NCI-H1417 treated with DMSO at 0.1 percent for 48 hours (cell line): ENCODE measurements at places on chromosomes 7 and 10.

DNA sequence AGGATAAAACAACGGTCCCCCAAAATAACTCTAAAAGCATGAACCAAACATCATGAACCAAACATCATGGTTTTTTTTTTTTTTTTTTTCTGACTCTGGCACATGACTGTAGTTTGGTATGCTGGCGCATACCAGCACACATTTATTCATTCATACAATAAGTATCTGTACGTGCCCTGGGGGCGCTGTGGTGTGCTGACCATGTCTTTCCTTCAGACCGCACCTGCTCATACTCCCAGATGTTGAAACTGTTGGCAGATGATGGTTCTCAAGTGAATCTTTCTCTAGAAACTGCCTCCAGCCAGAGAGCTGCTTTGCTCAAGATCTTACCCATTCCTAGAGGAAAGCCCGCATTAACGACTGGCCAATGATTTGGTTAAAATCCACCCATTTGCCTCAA lies 114.7 kb upstream of the ANKRD30A start:
- no peak for DNase-seq

- DNase-seq: no peak
Measured at GRCh38 chr10:70982443-70982842, 94.1 kb upstream of the PCBD1 start.

DNA sequence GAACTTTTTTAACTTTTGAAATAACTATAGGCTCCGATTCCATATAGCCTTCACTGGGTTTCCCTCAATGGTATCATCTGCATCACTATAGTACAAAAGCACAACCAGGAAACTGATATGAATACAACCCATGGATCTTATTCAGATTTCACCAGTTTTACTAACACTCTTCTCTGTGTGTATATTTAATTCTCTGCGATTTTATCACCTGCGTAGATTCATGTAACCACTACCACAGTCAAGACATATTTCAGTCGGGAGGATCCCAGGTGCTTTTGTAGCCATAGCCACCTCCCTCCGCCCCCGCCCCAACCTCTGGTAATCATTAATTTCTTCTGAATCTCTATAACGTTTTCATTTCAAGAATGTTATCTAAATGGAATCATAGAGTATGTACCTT lies 82.8 kb upstream of the C7orf33 start:
- no peak for DNase-seq

GRCh38 chr10:26721561-26721960 lies 24.1 kb downstream of the PDSS1 start:
- no peak for DNase-seq

GRCh38 chr10:2124135-2124534 lies 386.8 kb upstream of the ADARB2 start:
- no peak for DNase-seq

DNA sequence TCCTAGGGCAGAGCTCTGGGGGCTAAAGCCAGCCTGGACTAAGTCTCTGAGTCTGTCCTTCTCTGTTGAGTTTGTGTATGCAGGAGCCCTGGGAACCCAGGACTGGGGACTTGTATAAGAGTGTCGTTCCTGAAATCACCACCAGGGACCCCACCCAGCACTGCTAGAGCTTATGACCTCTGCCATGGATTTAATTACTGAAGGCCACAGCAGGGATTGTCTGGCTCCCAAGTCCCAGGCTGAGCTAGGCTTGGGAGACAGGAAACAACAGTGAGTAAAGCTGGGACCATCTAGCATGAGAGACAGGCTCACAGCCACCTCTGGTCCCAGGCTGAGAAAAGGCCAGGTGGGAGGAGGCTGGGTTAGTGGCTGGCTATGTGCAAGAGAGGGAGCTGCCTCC lies 1.4 kb upstream of the TSPAN15 start:
- no peak for DNase-seq

DNA sequence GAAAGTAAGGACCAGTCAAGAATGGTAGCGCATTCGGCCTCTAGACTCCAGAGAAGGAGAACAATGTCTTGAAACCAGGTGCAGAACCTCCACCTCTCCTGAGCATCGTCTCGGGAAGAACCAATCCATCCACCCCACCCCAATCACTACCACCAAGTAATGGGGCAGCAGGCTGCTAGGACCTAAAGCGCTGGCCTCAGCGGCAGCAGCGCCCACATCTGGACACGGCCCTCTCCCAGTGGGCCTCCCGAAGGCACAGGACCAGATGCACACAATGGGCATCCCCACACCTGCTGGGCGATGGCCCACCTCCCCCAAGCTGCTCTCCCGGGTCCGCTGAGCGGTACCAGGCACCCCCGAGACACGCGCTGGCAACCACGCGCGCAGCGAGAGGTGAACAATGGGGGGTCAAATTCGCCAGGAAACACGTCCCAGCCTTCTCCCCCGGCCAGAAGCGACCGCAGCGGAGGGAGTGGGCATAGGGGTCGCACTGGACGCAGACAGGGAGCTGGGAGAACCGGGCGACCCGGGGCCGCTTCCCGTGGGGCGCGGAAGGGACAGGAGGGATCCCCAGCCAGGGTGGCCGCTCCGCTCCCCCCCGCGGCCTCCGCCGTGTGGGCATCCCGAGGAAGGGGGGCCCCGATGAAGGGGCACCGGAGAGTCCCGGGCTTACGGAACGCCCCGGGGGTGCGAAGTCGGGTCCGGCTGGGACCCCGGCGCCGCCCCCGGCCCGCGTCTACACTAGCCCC lies 506 bp downstream of the CTTNBP2 start:
- no peak for DNase-seq

DNA sequence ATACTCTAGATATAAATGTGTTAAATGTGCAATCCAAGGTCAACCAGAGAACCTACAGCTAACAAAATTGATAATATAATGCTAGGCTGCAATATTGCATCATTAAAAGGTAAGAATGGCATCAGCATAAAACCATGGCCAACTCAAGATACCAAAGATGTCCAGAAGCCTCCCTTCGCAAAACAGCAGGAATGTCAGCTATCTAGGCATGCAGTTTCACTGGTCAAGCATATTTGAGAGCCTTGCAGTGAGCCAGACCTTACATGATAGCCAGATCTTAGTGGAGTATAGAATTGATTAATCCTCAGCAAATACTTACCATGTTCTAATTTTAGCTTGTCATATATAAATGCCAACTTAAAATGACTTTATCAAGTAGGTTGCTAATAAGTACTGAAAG lies 138.8 kb downstream of the ZEB1 start:
- no peak for DNase-seq
